Spinal cord (tissue), 10 donors: ENCODE measurements at places on chromosomes 6 and 20. TPM values are rescaled to one million over a fixed set of nuclear protein-coding genes. Genes with fewer than 3 reads are reported as not detected.

The NFYA gene
- 28.9 TPM for total RNA-seq

The TAP1 gene
- 20.0 TPM for total RNA-seq

The HLA-DOA gene
- total RNA-seq: 4.6 TPM

The MUC21 gene
- total RNA-seq: not detected

The FILIP1 gene
- total RNA-seq: 10.4 TPM

DNA sequence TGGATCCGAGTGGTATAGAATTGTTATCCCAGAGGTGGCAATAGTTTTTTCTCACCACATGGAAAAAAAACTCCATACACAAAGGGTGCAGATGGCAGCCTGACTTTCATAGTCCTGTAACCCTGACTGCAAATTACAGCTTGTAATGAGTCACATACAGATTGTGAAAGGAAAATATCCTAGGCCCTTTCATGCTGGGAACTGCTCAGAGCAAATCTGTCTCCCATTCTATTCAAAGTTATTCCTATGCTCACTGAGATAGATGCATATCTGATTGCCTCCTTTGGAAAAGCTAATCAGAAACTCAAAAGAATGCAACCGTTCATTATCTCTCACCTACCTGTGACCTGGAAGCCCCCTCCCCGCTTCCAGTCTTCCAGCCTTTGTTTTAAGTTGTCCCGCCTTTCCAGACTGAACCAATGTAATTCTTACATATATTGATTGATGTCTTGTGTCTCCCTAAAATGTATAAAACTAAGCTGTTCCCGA lies 108.7 kb upstream of the MAP3K4 start:
- DNase-seq: no peak

DNA sequence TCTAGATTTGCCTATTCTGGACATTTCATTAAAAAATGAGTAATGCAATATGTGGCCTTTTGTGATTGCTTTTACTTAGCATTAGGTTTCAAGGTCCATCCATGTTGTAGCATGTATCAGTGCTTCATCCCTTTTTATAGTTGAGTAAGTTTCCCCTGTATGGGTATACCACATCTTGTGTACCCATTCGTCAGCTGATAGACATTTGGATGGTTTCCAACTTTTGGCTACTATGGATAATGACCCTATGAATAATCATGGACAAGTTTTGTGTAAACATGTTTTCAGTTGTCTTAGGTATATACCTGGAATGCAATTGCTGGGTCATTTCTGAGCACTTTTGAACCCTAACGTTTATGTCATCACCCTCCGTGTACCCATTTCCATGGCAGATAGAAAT lies 15.4 kb downstream of the METTL24 start:
- no peak for DNase-seq

- no peak for DNase-seq
These were observed 19.5 kb upstream of the NFATC2 start for GRCh38 chr20:51562027-51562331.

- DNase-seq: no peak
These were observed 678.6 kb downstream of the MAFB start for GRCh38 chr20:40010483-40010882.

GRCh38 chr6:165659945-165660856 lies 2.8 kb downstream of the PDE10A start:
- no peak for DNase-seq

DNA sequence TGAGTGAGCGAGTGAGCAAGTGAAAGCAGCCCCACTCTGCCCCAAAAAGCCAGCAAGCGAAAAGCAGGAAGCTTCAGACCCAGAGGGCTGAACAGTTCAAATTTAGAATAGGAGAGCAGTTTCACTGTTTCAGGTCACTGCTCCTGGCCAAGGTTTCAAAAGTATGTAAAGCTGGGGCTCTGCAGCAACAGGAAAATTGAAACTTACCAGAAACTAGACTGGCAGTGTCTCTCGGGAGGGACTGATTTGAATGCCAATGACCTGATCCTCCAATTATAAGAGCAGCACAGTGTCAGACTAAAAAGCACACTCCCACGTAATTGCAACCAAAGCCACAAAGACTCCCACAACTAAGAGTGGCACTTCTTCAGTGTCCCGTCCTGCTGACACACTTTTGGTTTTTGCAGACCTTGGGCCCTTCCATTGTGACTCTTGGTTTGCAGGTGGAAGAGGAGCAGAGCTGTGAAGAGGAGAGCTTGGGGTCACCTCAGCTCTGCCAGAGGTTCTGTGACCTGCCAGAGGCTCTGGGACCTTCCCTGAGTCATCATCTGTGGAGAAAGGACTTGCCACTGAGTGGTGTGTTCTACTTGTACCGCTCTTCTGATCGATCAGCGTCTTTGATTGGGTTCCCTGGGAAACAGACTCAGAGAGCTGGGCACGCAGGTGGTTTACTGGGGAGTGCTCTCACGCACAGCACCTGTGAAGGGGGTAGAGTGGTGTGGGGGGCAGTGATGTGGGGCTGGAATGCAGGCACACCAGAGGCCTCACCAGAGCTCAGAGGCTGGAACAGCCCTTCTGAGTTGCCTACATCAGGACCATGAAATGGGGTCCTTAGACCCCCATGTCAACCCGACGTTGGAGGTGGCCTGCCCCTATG lies 52.7 kb upstream of the PTGIS start:
- no peak for DNase-seq

DNA sequence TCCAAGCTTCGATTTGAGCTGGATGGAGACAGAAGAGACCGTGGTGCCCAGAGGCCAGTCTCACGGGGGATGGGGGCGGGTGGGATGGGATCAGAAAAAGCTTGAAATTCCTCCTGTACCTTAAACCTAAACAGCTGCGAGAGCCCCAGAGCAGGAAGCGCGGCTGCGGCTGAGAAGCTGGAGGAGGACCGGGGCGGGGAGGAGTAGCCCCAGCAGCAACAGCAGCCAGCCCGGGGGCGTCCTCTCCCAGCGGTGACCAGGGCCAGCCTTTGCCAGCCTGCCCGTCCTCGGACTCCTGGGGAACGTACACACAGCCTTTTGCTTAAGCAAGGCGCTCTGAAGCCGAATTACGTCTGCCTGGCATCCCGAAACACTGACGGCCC lies 17.4 kb upstream of the PRDM13 start:
- DNase-seq: peak; percentile 44

DNA sequence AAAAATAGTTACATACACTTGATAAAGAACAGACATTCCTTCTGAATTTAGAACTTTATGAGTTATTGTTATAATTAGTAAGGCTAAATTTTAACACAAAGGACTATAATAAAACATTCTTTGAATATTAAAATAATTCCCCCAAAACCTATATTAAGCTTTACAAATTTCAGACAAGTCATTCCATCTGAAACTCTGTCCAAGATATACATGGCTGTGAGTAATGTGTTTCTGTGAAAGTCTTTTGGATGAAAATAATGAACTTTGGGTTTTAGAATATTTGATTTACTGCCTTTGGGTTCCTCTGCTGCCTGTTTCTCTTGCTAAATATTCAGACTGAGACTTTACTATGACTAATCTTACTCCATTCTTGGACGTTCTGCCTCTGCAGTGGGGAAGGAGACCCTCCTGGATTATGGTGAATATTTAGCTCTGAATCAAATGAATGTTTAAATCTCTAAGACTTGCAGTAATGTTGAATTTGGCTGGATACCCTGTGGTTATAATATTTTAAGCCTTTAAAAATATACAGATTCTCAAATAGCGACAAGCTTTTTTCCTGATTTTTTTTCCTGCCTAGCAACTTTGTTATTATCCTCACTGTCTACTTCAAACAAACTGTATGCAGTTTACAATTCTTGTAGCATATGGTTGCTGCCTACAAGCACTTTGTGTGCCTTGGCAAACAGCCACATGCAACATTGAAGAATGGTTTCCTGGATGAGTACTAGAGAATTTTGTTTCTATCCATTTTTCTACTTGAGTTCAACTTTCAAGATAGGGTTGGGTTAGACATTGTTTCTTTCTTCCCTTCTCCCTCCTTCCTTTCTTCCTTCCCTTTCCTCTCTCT lies 51.4 kb downstream of the TXLNB start:
- no peak for DNase-seq

DNA sequence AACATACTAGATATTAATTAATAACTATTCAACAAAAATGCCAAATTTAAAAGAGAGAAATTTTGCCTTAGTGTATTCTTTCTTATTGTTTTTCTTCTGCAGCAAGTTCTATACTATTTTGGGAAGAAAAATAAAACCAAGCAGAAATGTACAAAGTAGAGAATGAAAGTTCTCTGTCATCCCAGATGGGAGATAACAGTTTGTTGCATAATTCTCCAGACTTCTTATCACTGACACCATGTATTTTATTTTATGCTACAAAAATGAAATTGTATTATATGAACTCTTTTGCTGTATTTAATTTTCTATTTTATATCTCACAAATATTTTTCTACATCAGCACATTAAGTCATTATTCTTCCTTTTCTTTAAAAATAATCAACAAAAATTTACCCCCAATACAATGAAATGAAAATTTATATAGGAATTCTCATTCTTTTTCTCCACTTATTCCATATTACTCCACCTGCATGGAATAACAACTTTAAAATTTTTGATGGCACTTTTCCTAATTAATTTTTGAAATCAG lies 18.2 kb downstream of the TMEM244 start:
- DNase-seq: no peak

DNA sequence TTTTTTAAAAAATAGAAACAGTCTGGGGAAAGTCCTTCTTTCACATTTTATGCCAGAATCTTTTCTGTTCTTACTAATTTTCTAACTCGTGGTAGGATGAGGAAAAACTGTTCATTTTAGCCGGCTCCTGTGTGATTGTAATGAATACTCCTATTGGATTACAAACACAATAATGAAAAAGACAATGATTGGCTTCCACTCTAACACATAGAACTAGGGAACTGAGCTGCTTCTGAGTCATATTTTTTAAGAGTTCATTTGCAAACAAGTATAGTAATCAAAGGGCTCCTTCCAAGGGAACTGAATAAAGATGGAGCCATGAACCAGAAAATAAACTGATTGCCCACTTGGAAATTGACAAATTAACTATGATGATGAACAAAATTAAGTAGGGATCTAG lies 265.3 kb upstream of the TCF21 start:
- no peak for DNase-seq
